ENCODE measurements at places on chromosomes 12 and 14. TPM values are rescaled to one million over a fixed set of nuclear protein-coding genes. Genes with fewer than 3 reads are reported as not detected.

DNA sequence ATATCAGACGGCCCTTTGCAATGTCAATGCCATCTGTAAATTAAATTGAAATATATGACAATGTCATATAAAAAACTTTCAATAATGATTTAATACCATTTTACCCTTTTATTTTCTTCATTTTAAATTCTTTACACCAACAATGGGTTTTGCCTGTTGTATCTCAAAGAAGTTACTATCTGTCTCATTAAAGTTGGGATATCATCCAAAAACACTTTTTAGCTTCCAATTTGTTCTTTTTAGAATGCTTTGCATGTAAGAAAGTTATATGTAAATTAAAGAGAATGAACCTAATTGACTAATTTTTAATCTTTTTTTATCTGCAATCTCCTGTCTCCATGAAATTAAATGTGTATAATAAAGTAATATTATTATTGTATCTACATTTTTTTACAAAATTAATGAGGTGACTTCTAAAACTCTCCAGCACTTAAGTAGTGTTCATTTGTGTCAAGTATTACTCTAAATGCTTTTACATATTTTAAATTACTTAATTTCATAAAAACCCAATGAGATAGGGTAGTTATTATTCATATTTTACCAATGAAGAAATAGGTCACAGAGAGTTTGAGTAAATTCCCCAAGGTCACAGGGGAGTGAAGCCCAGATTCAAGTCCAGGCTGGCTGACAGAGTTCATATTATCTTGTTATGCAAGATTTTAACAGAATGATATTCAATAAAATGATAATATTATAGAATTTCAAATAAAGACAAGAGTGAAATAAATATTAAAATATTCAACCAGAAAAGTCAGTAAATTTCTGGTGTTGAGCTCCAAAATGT lies 673.0 kb upstream of the FLRT2 start:
- no peak for DNase-seq
- H3K27ac ChIP-seq, result no peak overlapping the region
- H3K4me3 ChIP-seq, result no peak overlapping the region
- no peaks in the 10 kb centered on the region for H3K4me1 ChIP-seq
- no peaks in the 10 kb centered on the region for H3K27me3 ChIP-seq

- H3K4me3 ChIP-seq, result no peak overlapping the region
- H3K4me1 ChIP-seq, result peaks cover 19% of the 10 kb centered on the region
- H3K27ac ChIP-seq, result no peak overlapping the region
- no peaks in the 10 kb centered on the region for H3K36me3 ChIP-seq
Observed at GRCh38 chr12:10175846-10176636, 2.8 kb upstream of the TMEM52B start.

GRCh38 chr12:18522806-18523205 lies 215.0 kb downstream of the PLCZ1 start:
- no peak for DNase-seq
- H3K4me3 ChIP-seq, result no peak overlapping the region
- no peaks in the 10 kb centered on the region for H3K27me3 ChIP-seq

- H3K4me1 ChIP-seq, result peaks cover 12% of the 10 kb centered on the region
- no peaks in the 10 kb centered on the region for H3K36me3 ChIP-seq
- no peak for DNase-seq
- H3K27me3 ChIP-seq, result no peaks in the 10 kb centered on the region
- H3K27ac ChIP-seq, result no peak overlapping the region
Observed at GRCh38 chr12:17381211-17381610, 708.8 kb downstream of the RERGL start.

DNA sequence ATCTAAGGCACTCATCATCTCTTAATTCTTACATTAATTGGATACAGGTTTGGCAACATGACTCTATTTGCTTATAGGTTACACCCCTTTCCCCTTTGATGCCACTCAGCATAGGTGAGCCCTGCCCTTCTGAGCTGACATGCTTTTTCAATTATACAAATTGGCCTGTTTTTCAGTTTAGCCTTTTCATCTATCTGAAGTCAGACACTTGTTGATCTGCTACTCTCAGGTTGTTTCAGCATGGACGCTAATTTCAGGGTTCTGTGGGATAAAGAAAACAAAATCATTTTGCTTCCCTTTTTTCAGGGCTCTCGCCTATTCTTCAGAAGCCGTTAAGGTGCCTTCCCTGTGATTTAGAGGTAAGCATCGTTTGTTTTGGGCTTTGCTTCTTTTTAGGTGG lies 55.3 kb downstream of the DACT1 start:
- no peak for DNase-seq
- no peak overlapping the region for H3K27ac ChIP-seq
- no peaks in the 10 kb centered on the region for H3K36me3 ChIP-seq
- H3K4me1 ChIP-seq, result peaks cover 11% of the 10 kb centered on the region
- H3K4me3 ChIP-seq, result no peak overlapping the region

ABCD2 gene
- not detected for total RNA-seq

KLRB1 gene
- total RNA-seq, result not detected

ASPG gene
- not detected for total RNA-seq

Measured in Calu3 (cell line).